Astrocyte (in vitro differentiated cells and primary cell): ENCODE measurements at places on chromosomes 5 and 9.

- H3K27me3 ChIP-seq = no peaks in the 10 kb centered on the region
- no peak overlapping the region for H3K4me3 ChIP-seq
- no peak for DNase-seq
Observed at GRCh38 chr5:172866378-172866777, 32.3 kb downstream of the ERGIC1 start.

GRCh38 chr5:116510517-116510916, 64.1 kb downstream of the SEMA6A start:
- DNase-seq = peak; percentile 68
- peaks cover 14% of the 10 kb centered on the region for H3K27me3 ChIP-seq
- no peaks in the 10 kb centered on the region for H3K36me3 ChIP-seq
- no peaks in the 10 kb centered on the region for H3K4me1 ChIP-seq
- no peak overlapping the region for H3K4me3 ChIP-seq

- no peaks in the 10 kb centered on the region for H3K36me3 ChIP-seq
- peaks cover 20% of the 10 kb centered on the region for H3K27me3 ChIP-seq
- DNase-seq = peak; percentile 8
Observed at GRCh38 chr9:34547960-34548611, 25.3 kb upstream of the ENHO start.

- H3K36me3 ChIP-seq = no peaks in the 10 kb centered on the region
- no peak overlapping the region for H3K4me3 ChIP-seq
- DNase-seq = peak; percentile 46
- H3K4me1 ChIP-seq = peaks cover 5% of the 10 kb centered on the region
- no peaks in the 10 kb centered on the region for H3K27me3 ChIP-seq
Observed at GRCh38 chr5:11251247-11251646, 490.2 kb upstream of the DAP start.

- H3K27ac ChIP-seq = no peak overlapping the region
- no peaks in the 10 kb centered on the region for H3K27me3 ChIP-seq
- H3K4me3 ChIP-seq = no peak overlapping the region
Observed at GRCh38 chr9:6925836-6926235, 168.1 kb downstream of the KDM4C start.

DNA sequence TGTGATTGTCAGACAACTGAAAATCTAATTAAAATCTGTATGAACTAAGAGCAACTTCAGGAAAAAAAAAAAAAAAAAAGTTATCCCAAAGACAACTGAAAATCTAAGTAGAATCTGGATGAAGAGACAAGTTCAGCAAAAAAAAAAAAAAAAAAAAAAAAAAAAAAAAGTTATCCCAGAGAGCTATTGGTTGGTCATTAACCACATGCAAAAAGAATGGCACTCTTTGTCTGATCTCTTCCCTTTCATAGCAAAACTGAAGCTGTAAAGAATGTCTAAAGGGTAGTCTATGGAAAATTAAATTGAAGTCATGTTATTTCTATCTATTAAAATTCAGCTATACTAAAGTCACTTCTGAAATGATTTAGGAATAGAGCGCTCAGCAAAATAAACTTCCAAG, 32.9 kb downstream of the STRBP start:
- H3K36me3 ChIP-seq = no peaks in the 10 kb centered on the region
- H3K27me3 ChIP-seq = peaks cover 3% of the 10 kb centered on the region
- H3K27ac ChIP-seq = no peak overlapping the region
- DNase-seq = no peak
- H3K4me3 ChIP-seq = no peak overlapping the region

GRCh38 chr5:160923936-160924710, 72.1 kb upstream of the ATP10B start:
- H3K27me3 ChIP-seq = no peaks in the 10 kb centered on the region
- H3K27ac ChIP-seq = no peak overlapping the region
- no peak for DNase-seq
- no peaks in the 10 kb centered on the region for H3K36me3 ChIP-seq
- H3K4me1 ChIP-seq = no peaks in the 10 kb centered on the region

DNA sequence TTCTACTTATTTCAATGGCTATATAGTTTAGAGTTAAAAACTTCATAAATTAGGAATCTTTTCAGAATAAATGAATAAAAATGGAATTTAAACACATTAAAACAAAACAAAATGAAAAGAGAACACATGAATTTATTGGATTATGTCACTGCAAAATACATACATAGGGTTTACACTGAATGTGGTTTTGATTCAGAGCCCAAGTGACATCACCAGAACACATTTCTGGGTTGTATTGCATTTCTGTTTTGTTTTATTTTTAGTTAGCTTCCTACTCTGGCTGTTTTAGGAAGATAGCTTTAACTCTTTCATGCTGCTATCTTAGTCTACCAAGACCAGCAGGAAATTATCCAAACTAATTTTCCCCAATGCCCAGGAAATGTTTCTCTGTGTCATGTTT, 1935.0 kb downstream of the EFNA5 start:
- no peaks in the 10 kb centered on the region for H3K4me1 ChIP-seq
- H3K27ac ChIP-seq = no peak overlapping the region
- no peaks in the 10 kb centered on the region for H3K27me3 ChIP-seq
- no peak for DNase-seq

- peaks cover 12% of the 10 kb centered on the region for H3K4me1 ChIP-seq
- H3K27me3 ChIP-seq = no peaks in the 10 kb centered on the region
- peak overlapping the region; percentile 39 for H3K27ac ChIP-seq
- H3K36me3 ChIP-seq = no peaks in the 10 kb centered on the region
- DNase-seq = peak; percentile 76
Observed at GRCh38 chr9:20297646-20298084, 324.6 kb downstream of the MLLT3 start.

DNA sequence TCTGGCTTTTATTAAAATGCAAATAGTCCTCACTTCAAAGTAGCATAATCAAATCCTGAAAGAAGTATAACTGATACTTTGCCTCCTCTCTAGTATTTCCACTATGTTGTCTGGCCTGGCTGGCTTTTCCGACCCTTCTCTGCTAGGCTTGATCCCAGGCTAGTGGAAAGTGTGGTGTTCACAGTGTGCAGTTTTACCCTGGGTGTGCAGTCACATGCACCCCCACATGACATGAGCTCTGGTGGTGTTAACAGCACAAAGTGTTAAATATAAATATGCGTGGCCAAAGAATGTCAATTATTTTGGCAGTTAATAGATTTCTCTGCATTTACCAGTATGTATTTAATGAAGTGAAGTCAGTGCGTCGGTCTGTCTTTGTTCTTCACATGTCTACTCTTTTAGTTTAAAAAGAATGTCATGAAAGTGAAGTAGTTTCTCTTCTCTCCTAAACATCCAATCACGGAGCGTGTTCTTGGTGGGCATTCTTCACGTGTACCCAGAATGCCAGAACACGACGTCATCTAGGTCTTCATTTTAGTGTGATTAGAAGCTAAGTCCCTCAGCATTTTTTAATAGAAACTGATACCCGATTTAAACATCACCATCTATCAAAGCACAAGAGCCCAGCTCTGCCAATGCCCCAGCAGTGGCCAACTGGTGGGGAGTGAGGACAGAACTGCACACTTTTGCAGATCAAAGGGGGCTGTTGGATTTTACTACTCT, 286.4 kb downstream of the FANCC start:
- peaks cover 18% of the 10 kb centered on the region for H3K36me3 ChIP-seq
- no peaks in the 10 kb centered on the region for H3K27me3 ChIP-seq
- DNase-seq = no peak
- H3K27ac ChIP-seq = no peak overlapping the region

GRCh38 chr9:90562229-90562628, 80.4 kb downstream of the DIRAS2 start:
- no peaks in the 10 kb centered on the region for H3K27me3 ChIP-seq
- H3K4me3 ChIP-seq = no peak overlapping the region
- no peaks in the 10 kb centered on the region for H3K4me1 ChIP-seq

DNA sequence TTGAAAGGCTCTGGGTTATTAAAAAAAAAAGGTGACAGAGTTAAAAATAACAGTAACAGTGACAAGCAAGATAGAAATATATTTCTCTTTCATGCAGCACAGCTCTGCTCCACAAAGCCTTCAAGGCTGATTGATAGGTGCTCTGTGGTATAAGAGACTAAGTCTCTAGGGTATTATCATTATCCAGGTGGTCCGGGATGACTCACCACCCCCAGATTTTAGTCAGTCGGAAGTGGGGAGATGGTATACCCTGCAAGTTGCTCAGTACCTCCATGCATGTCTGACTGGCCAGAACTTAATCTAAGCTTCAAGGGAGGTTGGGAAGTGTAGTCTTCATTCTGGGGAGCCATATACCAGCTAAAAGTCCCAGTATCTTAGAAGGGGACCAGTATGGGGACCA, 76.1 kb downstream of the SLC1A3 start:
- DNase-seq = no peak
- no peaks in the 10 kb centered on the region for H3K27me3 ChIP-seq
- no peak overlapping the region for H3K27ac ChIP-seq
- no peaks in the 10 kb centered on the region for H3K36me3 ChIP-seq
- no peak overlapping the region for H3K4me3 ChIP-seq
